Activated naive CD4-positive, alpha-beta T cell (primary cell): ENCODE measurements at places on chromosomes 7 and 10.

GRCh38 chr10:16965740-16966447, 148.7 kb upstream of the RSU1 start:
- no peak for DNase-seq

- DNase-seq, result no peak
These were observed 40.6 kb downstream of the TMEM60 start for GRCh38 chr7:77757589-77757988.

GRCh38 chr7:121048195-121048594, 59.7 kb downstream of the CPED1 start:
- DNase-seq, result no peak

DNA sequence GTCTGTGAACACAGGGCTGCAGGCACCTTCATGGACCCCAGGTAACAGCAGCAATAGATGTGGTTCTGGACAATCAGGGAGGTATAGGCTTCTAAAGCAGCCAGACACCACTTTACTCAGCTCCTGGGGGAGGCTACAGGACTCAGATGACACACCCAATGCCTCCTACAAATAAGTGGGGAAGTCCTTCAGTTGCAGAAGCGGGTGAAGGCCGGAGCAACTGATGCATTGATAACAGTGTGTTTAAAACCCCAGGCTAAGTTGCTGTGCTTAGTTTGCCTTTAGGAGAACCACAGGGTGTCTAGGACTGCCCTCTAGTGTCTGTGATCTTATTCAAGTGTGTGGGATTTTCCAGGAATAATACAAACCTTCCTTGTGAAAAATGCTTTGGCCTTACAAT, 5.9 kb upstream of the ITGA8 start:
- no peak for DNase-seq

DNA sequence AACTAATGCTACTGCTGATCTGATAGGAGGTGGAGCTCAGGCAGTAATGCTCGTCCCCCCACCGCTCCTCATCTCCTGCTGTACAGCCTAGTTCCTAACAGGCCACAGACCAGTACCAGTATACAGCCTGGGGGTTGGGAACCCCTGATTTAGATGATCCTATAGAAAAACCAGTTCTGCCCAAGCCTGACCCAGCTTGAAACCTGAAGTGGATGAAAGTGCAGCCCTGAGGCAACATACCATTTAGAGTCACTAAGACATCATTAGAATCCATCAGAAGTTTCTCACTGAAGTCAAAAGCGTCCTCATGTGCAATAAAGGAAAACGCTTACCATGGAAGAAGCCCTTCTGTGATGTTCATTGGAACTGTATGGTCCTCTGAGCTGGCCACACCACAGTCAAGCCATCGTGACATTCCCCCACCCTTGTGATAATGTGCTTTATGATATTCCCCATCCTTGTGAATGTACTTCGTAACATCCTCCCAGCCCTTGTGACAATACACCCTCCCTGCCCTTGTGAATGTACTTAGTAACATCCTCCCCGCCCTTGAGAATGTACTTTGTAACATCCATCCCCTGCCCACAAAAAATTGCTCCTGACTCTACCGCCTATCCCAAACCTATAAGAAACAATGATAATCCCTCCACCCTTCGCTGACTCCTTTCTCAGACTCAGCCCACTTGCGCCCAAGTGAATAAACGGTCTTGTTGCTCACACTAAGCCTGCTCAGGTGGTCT, 65.9 kb upstream of the HECTD2 start:
- no peak for DNase-seq

- no peak for DNase-seq
These were observed 324.1 kb downstream of the C7orf25 start for GRCh38 chr7:42587806-42588205.

DNA sequence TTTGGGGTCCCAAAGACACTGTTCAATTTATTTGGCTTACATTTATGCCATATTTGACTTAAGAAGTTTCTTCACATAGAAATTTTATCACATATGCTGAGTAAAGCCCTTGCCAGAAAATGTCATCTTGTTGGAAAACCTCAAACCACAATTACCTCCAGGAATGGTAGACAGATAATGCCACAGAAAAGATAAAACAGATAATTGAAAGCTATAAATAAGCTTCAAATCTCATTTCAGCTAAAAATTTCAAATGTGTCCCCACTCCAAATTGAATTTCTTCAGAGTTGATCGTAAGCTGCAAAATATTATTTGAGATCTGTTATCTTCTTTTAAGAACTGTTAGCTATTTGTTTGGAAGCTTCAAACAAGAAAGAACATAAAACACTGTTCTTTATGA, 176.4 kb upstream of the PTN start:
- DNase-seq, result no peak

DNA sequence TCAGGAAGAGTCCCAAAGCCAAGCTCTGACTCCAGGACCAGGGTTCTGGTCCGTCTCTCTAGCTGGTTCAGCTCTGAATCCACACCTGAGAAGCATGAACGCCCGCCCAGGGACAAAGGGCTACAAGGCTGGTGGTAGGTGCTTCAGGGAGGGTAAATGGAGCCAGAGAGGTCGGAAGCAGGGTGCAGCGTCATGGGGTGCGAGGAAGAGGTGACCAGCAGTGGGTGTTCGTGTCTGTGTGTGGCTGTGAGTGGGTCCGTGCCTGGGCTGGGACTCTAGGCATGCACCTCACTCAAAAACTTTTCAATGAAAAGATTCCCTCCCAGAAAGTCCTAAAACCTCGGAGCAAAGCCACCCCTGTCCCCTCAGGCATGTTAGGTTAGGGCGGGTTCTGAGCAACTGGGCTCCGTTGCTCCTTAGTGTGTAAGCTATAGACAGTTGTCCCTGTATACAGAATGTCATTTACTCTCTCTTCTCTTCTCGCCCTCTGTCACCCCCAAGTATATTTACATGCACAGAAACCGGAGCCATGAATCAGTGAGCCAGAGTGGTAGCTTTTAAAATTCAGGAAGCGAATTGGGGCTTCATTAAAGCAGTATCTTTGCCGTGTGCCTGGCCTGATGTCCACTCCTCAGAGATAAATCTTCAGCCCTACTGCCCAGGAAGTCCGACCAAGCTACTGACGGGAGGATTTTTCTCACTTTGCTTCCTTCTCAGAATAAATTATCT, 12.3 kb upstream of the GATA3 start:
- no peak for DNase-seq

DNA sequence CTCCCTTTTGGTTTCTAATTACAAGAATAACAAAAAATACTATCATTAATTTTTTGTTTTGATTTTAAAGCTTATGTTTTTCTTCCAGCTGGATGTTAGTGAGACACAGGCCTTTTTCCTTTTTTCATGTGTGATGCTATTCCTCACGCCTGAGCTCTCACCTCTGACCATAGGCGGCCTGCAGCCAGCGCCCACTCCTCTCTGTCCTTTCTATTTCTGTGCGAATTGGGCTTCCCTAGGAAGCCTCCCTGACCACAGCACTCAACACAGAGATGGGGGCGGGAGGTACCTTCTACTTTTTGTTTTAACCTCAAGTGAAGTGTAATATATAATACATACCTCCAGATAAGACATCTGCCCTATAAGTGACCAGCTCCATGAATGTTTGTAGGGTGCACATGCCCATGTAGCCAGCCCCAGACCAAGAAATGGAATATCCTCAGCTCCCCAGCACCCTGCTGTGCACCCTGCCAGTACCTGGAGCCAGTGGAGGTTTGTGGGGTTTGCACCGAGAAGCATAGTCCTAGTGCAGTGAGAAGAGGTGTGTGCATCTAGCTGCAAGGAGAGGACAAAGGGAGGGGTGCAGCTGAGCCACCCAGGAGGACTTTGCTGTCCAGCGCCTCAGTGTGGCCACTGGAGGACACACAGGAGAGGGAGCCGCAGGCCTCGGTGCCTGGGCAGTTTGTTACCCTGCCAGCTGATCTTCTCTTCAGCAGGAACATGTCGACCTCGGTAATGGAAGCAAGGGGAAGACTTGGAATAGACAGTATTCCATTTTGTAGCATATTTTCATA, 38.5 kb downstream of the BNIP3 start:
- no peak for DNase-seq

GRCh38 chr10:118853916-118854315, 99.1 kb upstream of the CACUL1 start:
- DNase-seq, result no peak

- no peak for DNase-seq
These were observed 115.4 kb downstream of the TMEM178B start for GRCh38 chr7:141189231-141189630.

- no peak for DNase-seq
These were observed 13.7 kb upstream of the ZNF777 start for GRCh38 chr7:149474309-149475120.

- no peak for DNase-seq
These were observed 66.4 kb upstream of the FGFR2 start for GRCh38 chr10:121664671-121665070.

- DNase-seq, result peak; percentile 63
These were observed 15.6 kb downstream of the SHH start for GRCh38 chr7:155796381-155797261.

DNA sequence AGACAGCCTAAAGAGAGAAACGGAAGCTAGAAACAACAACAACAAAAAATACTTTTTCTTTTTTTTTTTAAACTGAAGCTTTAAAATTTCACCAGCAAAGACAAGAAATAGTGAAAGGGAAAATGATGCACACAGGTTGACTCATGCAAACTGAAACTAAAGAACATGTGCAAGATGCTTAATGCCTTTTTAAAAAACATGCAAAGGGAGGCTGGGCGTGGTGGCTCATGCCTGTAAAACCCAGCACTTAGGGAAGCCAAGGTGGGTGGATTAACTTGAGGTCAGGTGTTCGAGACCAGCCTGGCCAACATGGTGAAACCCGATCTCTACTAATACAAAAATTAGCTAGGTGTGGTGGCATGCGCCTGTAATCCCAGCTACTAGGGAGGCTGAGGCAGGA, 15.1 kb upstream of the CUBN start:
- DNase-seq, result peak; percentile 4

DNA sequence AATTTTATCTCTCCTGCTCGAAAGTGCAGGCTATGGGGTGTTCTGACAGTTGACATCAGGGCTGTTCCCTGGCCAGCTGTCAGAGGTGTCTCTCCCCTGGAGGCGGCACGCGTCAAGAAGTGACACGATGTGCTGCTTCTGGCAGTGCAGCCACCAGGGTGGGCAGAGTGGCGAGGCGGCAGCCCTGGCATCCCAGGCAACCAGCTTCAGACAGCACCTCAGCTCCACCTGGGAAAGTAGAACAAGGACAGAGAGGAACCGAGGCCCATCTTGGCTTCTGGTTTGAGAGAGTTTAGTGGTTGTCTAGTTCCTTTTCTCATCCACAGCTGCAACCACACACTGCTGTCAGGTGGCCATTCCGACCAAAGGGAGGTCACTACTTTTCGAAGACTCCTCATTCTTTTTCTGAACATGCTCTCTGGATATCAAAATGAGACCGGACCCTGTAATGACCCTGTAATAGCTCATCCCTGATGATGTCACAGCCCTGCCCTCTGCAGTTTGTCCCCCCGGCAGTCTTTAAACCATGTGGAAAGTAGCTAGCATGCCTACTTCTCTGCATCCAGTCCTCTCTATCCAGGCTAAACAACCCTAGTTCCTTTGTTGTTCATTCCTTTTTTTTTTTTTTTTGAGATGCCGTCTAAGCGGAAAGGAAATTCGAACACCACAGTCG, 381.0 kb upstream of the NRP1 start:
- DNase-seq, result no peak

- DNase-seq, result no peak
These were observed 173.2 kb downstream of the CHN2 start for GRCh38 chr7:29367784-29368183.

DNA sequence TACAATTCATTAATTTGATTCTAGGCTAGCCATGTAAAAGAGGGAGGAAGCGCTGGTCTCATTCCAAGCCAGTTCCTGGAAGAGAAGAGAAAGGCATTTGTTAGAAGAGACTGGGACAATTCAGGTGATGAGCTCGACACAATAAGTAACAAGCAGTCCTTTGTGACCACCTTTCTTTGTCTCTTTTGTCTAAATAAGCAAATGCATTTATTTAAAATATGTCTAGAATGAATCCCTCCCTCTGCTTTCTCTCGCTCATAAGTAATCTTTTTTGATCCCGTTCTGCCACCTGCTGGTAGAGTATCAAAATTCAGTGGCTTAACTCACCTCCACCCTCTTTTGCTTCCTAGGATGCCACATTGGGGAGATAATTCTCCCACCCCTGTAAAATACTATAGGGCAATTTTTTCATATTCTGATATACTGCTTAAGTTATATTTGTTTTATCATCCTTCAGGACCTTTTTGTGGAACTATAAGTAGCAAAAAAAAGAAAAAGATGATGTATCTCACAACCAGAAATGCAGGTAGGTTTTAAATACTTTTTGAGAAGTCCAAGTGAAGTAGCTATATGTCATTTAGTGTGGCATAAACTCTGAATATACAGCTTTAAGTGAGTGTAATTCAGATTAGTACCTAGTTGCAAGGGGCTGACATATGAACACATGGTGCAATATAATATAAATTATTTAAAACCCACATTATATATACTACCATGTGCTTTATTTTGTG, 91.5 kb downstream of the GSDME start:
- DNase-seq, result no peak

DNA sequence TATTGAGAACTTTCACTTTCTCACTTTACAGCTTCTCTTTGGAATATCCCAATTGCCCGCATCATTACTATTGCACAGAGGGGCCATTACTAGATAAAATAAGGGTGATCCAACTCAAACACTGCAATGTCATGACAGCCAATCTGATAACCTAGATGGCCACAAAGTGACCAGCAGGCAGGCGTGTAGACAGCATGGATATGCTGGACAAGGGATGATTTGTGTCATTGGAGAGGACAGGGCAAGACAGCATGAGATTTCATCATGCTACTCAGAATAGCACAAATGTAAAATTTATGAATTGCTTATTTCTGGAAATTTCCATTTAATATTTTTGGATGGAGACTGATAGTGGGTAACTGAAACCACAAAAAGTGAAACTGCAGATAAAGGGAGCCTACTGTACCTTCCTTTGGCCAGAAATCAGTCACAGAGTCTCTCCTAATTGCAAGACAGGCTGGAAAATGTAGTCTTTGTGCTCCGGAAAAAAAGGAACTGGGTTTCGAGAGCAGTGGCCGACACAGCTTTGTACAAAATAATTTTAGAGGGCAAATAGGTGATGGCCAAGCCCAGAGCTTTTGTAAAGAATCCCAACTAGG, 6.1 kb upstream of the GSDME start:
- no peak for DNase-seq

- no peak for DNase-seq
These were observed 295.2 kb downstream of the GATA3 start for GRCh38 chr10:8349610-8350249.

GRCh38 chr10:95389176-95389575, 98.4 kb upstream of the PDLIM1 start:
- DNase-seq, result no peak

GRCh38 chr10:58856508-58857240, 319.8 kb upstream of the PHYHIPL start:
- DNase-seq, result no peak

GRCh38 chr10:47043928-47044538, 132.8 kb downstream of the PTPN20 start:
- DNase-seq, result no peak

GRCh38 chr7:92797693-92798092, 38.7 kb downstream of the CDK6 start:
- DNase-seq, result no peak
